Mammary microvascular endothelial cell (primary cell): ENCODE measurements at places on chromosomes 6 and 20. TPM values are rescaled to one million over a fixed set of nuclear protein-coding genes. Genes with fewer than 3 reads are reported as not detected.

GSTA1 gene
- total RNA-seq: not detected in 2 replicates

CD83 gene
- 1.2 and 1.9 TPM in 2 replicates for total RNA-seq

ZNF322 gene
- 8.2 and 8.5 TPM in 2 replicates for total RNA-seq

SUPT3H gene
- total RNA-seq: 3.5 and 4.0 TPM in 2 replicates

PPP1R11 gene
- total RNA-seq: 37.1 and 40.5 TPM in 2 replicates

SRMS gene
- total RNA-seq: not detected in 2 replicates
